ENCODE measurements at places on chromosomes 7 and 10.

DNA sequence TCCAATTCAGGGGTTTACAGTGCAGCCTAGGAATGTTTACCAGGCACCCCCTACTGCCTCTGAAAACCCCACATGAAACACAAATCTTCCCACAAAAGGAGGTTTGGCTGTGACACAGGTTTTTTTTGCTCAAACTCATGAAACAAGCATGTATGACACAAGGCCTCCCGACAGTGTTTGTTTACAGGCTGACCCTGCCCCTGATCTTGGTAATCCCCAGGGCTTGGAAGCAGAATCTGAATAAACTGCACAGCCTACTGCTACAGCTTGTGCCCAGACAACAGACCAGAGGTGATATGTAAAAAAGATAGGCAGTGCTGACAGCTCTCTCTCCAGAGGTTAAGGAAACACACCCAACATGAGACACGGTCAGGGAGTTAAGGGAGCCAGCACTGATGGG lies 184.2 kb downstream of the KMT2E start:
- peak; percentile 93 for DNase-seq

DNA sequence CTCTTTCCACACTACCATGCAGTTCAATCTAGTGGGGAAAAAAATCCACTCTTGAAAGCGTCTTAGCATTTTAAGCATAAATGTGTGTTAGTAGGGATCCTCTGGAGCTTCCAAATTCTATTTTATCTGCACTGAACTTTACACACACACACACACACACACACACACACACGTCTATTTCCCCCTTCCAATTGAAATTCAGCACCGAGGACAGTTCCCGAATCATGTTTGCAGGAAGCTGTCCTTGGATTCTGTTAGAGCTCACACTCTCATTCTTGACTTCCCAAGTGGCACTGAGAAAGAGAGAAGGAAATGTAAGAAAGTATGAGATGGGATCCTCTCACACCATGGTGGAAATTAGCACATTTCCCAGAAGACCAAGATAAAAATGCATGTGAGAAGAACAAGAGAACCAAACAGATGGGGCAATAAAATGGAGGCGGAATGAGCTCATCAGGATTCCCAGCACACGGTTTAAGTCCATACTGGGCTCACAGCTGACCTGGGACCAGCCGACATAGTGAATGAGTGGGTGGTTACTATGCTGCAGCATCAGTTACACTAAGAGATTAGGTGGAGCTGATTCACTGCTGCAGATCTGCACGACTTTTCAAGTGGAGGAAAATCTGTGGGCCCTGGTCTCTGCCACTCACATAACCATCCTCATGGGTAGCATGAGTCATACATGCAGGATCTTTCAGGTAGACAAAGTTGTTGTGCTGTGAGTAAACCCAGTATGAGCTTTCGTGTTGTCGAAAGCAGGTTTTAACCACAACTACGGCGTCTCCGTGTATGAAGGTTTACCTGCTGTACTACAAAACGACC lies 3.3 kb upstream of the NPTX2 start:
- peak; percentile 18 for DNase-seq

- DNase-seq, result peak; percentile 2
Measured at GRCh38 chr7:49294611-49295010, 370.3 kb downstream of the CDC14C start.

- DNase-seq, result no peak
Measured at GRCh38 chr10:123523833-123524232, 142.3 kb upstream of the GPR26 start.

DNA sequence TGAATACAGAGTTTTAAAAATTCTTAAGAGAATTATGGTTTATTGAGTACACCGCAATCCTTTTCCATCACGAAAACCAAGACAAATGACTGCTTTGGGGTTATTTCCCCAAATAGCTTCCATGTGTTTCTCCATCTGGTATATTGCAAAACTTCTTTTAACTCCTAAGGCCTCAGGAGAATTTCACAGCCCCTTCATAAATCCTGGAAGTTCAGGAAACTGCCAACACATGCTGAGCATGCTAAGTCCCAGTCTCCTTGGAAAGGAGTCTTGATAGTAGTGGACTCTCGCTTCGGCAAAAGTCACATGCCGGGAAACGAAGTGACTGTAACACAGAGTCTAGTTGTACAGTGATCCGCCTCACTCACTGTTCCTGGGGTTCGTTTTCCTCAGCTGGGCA lies 88.1 kb upstream of the RSU1 start:
- DNase-seq, result peak; percentile 97

DNA sequence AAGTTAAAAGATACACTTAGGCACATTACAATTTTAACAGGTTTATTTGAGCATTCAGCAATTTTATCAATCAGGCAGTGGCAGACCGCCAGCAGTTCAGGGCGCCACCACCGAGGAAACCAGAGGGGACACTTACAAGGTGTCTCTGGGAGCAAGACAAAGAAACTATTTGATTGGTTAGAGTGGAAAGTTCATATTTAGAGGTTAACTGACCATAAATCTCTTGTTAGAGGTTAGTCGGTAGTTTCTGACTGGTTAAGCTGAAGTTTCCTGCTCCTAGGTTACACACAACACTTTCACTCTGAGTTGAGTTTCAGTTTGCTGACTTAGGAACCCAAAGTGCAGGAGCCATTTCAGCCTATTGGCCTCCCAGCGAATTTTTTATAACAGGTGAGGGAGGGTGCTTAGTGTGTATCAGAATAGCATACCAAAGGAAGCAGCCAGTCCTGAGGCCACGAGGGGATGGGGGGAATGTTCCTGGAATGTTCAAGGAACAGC lies 10.8 kb upstream of the PVRIG start:
- DNase-seq, result no peak

DNA sequence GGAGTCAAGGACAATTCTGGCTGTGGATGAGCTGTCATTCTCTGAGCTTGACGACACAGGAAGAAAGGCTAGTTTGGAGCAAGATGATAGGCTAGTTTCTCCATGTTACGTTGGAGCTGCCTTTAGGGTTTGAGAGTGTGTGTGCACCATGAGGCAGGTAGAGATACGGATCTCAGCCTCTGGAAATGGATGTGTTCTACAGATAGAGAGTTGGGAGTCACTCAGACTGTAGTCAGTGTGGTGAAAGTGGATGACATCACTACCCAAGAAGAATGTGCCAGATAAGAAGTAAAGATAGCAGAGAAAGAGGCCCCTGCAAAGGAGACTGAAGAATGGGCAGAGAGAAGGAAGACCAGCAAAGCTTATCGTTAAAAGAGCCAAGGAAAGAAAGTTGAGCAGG lies 42.4 kb downstream of the PNLIPRP3 start:
- peak; percentile 24 for DNase-seq

GRCh38 chr10:109701633-109702215 lies 221.6 kb downstream of the XPNPEP1 start:
- DNase-seq, result no peak

- no peak for DNase-seq
Measured at GRCh38 chr10:132199854-132200311, 13.1 kb downstream of the DPYSL4 start.

GRCh38 chr10:64271983-64272382 lies 750.8 kb downstream of the REEP3 start:
- DNase-seq, result no peak
